ENCODE measurements at places on chromosomes 11 and 22.

DNA sequence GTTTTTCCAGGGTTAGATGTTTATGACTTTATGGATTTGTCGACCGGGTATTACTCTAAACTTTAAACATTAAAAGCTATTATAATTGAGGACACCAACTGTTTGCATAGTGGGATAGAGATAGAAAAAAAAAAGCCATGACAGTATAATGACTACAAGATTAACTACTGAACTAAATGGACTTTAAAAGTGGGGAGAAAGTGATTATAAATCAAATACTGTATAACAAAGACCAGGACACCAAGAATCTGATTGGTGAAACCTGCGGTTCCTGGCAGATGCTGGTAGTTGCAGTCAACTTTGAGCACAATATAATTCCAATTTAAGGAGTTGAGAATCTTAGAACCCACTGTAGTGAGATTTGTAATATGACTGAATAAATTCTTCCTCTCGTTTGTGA lies 2.5 kb downstream of the CRKL start:
- no peak for DNase-seq

GRCh38 chr22:24329453-24329852 lies 58.8 kb downstream of the SPECC1L start:
- no peak for DNase-seq

- DNase-seq: no peak
Measured at GRCh38 chr11:33211153-33211552, 46.0 kb upstream of the HIPK3 start.

DNA sequence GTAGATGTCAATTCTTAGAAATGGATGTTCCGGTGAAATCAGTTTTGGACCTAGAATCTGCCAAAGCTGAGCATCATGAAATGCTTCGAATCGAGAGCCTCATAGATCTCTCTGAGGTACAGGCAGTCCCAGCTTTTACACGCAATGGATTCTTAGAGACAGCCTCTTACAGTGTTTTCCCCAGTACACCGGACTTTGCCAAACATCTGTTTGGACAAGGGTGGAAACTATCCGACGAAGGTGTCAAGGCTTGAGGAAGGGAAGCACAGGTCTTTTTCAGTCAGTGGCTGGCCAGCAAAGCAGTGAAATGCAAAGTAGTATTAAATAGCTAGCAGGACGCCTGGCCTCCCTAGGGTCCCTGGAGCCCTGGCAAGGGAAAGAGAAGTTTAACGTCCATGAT lies 4.9 kb downstream of the GRK3 start:
- no peak for DNase-seq

GRCh38 chr11:95406271-95406670 lies 175.3 kb upstream of the SESN3 start:
- DNase-seq: no peak

- DNase-seq: no peak
Measured at GRCh38 chr22:30860176-30861105, 108.1 kb downstream of the MORC2 start.

- DNase-seq: no peak
Measured at GRCh38 chr11:63670096-63670432, 1.1 kb downstream of the ATL3 start.

DNA sequence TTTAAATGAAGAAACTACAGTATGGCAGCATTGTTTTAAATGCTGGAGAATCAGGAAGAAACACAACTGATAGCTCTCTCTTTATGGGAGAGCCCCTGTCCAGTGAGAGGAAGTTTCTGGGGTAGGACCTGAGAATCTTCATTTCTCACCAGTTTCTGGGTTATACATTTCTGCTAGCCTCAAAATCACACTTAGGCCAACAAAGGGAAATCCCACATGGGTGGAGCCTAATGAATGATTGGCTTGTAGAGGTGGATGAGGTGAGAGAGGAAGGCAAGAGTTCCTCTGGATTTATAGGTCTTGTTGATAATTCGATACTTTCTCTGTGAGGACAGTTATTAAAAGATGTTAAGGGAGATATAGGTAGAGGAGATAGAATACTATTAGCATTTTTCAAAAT lies 1397.3 kb upstream of the TENM4 start:
- DNase-seq: no peak

DNA sequence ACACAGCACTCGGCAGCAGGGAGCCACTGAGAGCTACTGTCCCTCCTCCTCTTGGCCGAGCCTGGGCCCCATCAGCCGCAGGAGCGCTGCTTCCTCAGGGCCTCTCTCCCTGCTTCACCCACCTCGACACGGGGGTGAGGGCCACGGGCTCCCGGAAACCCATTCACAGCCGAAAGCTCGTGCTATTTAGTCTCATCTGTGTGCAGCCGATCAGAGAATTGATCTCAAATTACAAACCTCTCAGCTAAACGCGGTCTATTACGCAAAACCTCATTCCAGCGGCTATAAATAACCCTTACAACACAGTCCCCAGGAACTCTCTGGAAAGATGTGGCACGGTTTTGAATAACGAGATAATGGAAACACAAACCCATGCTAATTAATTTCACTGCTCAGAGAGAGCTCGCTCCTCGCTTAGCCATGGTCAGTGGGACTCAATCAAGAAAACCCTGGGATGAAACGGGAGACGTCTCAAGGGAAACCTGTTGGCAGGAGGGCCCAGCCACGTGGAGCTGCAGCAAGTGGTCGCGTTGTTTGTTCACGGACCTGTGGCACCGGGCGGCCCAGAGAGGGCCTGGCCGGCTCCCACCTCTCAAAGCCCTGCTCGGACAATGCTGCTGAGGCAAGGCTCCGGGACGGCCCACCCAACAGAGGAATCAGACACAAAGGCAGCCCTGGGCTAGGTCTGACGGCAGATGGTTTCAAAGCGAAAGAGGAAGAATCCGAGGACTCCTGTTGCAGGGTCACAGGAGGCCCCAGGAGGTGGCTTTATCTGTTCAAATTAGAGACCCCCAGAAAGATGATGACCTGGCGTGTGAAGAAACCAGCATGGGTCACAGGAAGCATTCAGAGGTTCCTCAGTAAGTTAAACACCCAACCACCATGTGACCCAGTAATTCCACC lies 210.5 kb downstream of the CTTN start:
- DNase-seq: no peak

GRCh38 chr22:48428631-48429371 lies 1398.9 kb downstream of the BRD1 start:
- DNase-seq: no peak

DNA sequence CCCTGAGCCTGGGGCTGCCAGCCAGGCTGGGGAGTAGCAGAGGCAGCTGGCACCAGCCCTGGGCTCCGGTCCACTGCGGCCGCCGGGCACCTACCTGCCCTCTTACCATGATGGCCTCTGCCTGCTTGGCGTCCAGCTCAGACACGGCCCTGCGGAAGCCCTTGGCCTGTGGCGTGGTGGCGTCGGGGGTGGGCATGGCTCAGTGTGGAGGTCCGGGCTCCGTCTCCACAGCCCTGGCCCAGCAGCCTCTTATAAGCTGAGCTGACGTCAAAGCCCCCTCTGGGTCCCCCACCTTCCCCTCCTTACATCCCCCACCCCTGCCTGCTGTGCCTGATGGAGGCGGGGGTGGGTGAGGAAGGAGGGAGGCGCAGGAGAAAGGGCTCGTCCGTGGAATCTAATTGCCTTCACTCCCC lies at the start of gene TH:
Gene TH, minus strand, starts transcription at position 225 of the 413 bp plus-strand sequence. Its CDS starts 29 bp downstream, at position 196.
- no peak for DNase-seq

- DNase-seq: no peak
Measured at GRCh38 chr11:8863838-8864237, 47.2 kb upstream of the AKIP1 start.

DNA sequence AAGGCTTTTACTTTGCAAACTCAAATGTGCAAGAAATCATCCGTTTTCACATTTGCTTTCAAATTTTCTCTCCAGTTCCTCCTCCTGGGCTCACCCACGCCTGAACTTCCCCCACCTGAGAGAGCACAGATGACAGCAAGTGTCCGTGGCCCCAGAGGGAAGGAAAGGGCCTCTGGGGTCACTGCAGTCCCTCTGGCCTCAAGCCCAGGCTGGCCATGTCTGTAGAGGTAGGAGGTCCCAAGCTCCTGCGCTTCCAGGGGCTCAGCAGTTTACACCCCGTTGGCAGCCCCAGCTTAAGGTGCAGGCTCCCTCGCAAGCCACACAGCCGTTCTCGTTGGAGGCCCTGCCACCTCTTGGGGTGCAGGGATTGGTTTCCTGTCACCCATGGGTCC lies 40.5 kb upstream of the PRDM11 start:
- DNase-seq: no peak

- no peak for DNase-seq
Measured at GRCh38 chr11:13109616-13110015, 100.5 kb downstream of the RASSF10 start.

DNA sequence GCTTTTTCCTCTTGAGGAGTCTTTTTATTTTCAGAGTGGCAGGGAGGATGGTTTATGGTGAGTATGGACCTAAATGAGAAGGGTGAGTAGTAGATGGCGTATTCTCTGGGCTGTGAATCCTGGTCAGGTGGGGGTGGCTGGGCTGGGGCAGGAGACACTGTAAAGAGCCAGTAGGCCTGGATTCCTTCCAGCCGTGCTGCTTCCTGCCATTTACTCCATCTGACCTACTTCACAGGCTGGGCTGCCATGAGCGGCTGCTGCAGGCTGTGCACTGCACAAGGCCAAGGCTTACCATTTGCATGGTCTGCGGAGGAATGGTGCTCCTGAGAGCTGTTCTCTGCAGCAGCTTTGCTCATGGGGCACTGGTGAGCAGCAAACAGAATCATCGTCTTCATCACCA lies 297.6 kb downstream of the KIRREL3 start:
- peak; percentile 65 for DNase-seq

GRCh38 chr11:93208663-93209270 lies 11.0 kb upstream of the SLC36A4 start:
- no peak for DNase-seq

- DNase-seq: peak; percentile 27
Measured at GRCh38 chr11:69650081-69650831, 9.3 kb downstream of the CCND1 start.

DNA sequence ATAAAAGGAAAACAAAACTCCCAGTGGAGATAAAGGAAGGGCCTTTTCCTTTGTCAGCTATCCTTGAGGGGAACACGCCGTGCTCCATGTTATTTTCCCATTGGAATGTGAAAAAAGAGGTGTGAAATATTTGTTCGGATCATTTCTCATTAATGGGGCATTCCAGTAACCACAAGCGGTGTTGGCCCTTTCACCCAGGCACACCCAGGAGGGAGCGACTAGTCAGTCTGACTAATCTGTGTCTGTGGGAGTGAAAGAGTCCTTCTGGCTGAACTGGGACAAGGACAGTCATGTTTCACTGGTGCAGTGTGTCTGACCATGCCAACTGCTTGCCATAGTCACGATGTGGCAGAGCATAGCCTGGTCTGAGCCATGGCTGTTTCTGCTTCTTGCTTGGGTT lies 13.0 kb upstream of the MYEOV start:
- DNase-seq: no peak

DNA sequence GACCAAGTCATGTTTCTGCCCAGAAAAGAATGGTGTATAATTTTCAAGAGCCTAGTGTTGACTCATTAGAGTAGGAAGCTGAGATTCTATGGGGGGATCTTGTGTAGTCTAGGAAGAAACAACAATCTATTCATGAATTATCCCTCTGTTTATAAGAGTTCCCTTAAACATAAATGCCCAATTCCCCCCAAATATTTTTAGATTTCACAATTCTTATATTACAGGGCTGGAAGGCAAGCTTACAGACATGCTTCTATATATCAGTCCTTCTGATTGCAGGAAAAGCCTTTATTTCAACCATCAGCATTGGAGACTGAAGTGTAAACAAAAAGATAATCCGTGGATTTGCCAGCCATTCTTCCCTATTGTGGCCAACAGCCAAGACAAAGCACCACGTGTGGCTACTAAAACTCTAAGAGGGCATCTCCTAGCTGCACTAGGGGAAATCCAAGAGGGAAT lies 71.4 kb downstream of the NAT10 start:
- DNase-seq: no peak

DNA sequence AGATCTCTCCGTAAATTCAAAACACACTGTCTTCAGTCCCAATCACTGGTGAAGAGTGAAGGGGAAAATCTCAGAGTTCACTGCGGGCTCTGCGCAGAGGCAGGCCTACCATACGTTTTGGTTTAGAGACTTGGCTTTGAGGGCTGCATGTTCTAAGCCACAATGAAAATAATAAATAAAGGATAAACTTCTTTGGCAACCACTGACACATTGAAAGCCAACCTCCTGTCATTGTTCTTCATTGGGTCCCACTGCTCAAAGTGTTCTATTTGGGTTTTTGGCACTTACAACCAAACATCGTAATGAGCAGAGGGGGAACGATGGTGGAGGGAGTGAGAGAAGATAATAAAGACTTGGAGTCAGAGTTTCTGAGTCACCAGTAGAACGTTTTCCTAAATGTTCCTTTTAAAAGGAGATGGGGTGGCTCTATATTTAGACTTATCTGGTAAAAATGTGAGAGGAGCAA lies 472.9 kb downstream of the SOX6 start:
- no peak for DNase-seq

DNA sequence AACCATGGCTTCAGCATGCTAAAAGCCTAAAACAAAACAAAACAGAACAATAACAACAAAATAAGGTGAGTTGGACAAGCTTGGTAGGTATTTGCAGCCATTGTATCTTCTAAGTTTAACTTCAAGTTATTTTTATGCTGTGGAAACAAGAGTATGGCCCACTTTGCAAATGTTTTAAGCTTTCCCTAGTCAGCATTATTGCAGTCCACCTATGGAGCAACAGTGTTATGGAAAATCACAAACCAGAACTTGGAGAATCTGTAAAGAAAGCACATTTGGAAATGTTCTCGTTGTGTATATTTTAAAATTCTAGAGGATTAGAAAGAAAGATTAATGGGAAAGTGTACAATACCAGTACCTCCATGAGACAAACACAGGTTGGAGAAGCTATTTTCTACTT lies 7.4 kb upstream of the SLC5A12 start:
- no peak for DNase-seq
